HEK293T (cell line): ENCODE measurements at places on chromosomes 3 and 15.

- peak; percentile 69 for DNase-seq
These were observed 13.2 kb upstream of the TMEM212 start for GRCh38 chr3:171829841-171830517.

- peak; percentile 19 for DNase-seq
These were observed 2.2 kb downstream of the ABCC5 start for GRCh38 chr3:184015381-184016019.

DNA sequence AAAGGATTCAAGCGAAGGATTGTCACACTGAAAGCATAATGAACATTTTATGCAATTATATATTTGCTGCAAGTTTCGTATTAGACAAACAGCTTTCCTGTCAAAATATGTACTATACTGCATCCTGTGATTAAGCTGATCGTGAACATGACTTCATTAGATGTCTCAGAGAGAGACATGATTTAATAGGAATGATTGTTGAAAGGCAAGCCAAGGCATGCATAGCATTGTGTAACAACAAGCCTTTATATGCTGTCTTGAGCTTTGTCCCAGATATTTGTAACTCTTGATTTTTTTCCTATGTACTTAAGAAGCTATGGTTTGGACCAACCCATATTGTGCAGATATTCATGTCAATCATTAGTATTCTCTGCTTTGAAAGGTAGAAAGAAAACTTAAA, 309.1 kb downstream of the KCNH8 start:
- no peak for DNase-seq

DNA sequence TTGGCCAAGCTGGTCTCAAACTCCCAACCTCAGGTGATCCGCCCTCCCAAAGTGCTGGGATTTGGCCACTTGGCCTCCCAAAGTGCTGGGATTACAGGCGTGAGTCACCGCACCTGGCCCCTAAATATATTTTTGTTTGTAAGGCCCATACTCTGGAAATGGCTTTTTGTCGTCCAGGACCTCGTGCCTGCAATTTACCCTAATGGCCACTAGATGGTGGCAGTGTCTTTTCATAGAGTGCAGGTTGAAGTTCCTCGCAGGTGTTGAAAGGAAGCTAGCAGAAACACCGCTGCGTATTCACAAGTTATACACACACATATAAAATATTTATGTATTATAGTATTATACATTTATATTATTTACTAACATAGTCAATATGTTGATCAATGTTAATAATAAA, 97.2 kb downstream of the LRTM1 start:
- peak; percentile 50 for DNase-seq

- DNase-seq = no peak
These were observed 23.0 kb downstream of the RBM5 start for GRCh38 chr3:50111757-50112156.

DNA sequence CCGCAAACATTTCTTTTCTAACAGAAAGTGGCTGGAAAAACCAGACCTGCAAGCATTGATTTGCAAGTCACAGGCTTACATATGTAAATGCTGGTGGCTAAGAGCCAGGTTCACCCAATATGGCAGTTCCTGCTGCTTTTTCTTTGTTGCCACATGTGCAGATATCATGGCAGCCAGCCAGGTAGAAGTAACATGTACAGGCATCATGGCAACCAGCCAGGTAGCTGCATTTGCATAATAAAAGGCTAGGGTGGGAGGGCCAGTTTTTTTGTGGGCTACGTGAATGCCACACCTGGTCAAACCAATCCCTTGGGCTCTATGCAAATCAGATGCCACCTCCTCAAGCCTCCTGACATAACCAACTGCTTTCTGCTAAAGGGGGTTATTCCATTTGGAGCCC, 2.8 kb upstream of the SMCO1 start:
- DNase-seq = no peak
